ENCODE measurements at places on chromosomes 16 and 17.

DNA sequence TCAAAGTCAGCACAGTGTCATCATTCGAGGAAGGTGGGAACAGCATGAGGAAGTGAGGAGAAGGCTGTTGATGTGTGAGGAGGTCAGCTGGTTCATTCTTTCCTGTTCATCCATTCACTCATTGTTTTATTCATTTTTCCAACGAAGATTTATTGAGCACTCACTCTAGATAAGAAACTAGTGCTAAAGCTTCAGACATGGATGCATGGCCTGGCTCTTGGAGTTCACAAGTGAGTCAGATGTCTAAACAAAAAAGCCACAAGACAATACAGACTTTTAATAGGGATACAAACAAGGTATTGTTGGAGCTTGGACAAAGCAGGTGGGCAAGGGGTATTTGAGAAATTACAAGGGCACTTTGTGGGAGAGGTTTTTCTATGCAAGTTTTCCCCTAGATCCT lies 31.3 kb upstream of the MPHOSPH6 start:
- no peak for DNase-seq

GRCh38 chr17:9226794-9227135 lies 205.5 kb downstream of the NTN1 start:
- no peak for DNase-seq

DNA sequence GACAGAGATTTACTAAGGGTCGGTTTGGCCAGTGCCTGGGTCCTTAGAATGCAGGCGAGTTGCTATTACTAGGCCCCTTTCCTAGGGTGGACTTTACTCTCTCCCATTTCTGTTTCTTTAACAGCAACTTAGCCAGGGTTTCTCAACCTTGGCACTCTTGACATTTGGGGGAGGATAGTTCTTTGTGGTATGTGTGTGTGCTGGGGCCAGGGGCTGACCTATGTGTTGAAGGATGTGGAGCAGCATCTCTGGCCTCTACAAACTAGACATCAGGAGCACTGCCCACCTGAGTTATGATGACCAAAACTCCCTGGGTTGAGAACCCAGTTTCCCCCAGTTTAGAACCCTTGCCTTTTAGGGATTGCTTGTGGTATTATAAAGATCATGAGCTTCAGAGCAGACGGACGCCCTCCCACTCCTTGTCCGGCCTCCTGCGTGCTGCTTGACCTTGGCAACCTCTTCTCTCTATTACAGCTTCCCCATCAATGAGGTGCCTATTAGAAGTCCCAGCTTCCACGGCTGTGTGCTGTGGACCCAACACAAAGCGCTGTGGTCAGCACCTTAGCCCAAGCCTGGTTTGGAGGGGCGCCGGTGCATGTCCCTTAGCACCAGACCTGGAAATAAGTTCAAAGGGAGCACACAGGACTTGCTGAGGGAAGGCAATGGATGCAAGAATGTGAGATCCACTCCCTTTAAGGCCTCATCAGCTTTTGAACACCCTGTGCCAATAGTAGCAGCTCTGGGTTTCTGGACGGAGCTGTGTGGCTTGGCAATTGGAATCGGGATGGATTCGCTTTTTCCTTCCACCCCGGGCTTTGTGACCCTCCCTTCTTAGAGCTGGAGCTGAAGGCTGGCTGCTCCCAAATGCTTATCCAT lies 239.2 kb upstream of the MAF start:
- no peak for DNase-seq

GRCh38 chr16:62665269-62665668 lies 629.0 kb upstream of the CDH8 start:
- DNase-seq, result no peak

DNA sequence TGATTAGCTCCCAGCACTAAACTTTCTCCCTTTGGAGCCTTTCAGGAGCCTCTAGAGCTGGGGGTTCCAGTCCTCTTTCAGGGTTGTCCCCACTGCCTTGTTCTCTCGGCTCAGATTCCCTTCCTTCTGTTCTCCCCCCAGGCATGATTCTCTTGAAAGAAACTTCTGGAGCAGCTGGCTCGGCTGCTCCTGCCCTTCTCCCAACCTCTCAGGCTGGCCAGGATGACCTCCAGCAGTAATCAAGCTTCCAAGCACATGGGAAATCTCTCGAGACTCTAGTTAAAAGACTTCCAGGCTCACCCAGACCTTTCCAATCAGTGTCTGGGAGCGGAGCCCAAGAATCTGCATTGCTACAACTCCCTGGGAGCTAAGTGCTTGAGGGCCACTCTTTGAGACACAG lies 3.6 kb downstream of the SDK2 start:
- DNase-seq, result no peak

All from vagina (tissue), 2 donors.